ENCODE measurements at places on chromosomes 16 and 17.

GRCh38 chr17:4827399-4827798 lies 5.7 kb upstream of the MINK1 start:
- no peak overlapping the region for H3K27ac ChIP-seq
- DNase-seq: no peak
- no peaks in the 10 kb centered on the region for H3K4me1 ChIP-seq
- no peaks in the 10 kb centered on the region for H3K36me3 ChIP-seq
- H3K27me3 ChIP-seq: no peaks in the 10 kb centered on the region
- no peak overlapping the region for H3K4me3 ChIP-seq

DNA sequence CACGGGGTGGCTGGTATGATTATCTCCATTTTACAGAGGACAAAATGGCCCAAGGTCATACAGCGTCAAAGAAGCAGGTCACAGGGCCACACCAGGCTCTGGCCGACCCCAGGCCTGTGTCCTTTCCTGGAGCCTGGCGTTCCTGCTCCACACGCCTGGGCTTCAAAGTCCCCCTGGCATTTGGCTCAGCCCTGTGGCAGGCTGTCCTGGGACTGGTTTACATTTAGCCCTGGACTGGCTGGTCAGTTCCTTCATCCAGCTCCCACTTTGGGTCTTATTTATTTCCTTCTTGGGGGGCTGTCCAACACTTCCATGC lies 15.3 kb downstream of the TBX2 start:
- peaks cover 25% of the 10 kb centered on the region for H3K27me3 ChIP-seq
- no peaks in the 10 kb centered on the region for H3K36me3 ChIP-seq
- no peak for DNase-seq
- no peak overlapping the region for H3K27ac ChIP-seq
- H3K4me3 ChIP-seq: no peak overlapping the region

DNA sequence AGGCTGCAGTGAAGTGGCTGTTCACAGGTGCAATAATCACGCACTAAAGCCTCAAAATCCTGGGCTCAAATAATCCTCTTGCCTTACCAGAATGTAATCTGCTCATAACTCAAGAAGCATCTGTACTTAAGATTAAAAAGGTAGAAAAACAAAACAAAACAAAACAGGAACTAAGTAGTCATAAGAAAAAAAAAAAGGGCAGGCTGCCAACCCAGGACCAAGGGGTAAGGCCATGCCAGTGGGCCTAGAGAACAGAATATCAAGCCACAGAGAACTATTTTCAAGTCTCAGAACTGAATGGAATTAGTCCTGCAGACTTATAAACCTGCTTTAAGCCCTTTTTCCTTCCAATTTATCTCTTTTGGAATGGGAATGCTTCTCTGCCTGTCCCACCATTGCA lies 64.8 kb upstream of the TBC1D3K start:
- H3K27me3 ChIP-seq: no peaks in the 10 kb centered on the region
- no peak overlapping the region for H3K4me3 ChIP-seq
- no peak overlapping the region for H3K27ac ChIP-seq
- H3K36me3 ChIP-seq: no peaks in the 10 kb centered on the region

GRCh38 chr17:78344666-78345065 lies 15.2 kb downstream of the SOCS3 start:
- no peak overlapping the region for H3K27ac ChIP-seq
- no peaks in the 10 kb centered on the region for H3K27me3 ChIP-seq
- no peak overlapping the region for H3K4me3 ChIP-seq
- no peak for DNase-seq

All from spleen (tissue), 13 donors.